Activated gamma-delta T cell treated with Interleukin-2 at 50 U/mL for 16 hours (primary cell): ENCODE measurements at places on chromosomes 7 and 10.

DNA sequence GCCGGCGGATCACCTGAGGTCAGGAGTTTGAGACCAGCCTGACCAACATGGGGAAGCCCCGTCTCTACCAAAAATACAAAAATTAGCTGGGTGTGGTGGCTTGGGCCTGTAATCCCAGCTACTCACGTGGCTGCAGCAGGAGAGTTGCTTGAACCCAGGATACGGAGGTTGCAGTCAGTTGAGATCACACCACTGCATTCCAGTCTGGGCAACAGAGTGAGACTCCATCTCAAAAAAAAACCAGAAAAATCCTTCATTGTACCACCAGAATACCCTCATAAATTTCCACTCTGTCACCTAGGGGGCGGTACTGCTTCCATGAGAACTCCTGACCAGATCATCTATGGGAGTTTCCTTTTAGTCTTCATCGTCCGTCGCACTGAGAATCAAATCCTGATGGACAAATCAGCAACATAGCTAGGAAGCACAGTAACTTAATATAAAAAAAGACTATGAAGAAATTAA, 225.8 kb upstream of the KLF14 start:
- no peak for DNase-seq

DNA sequence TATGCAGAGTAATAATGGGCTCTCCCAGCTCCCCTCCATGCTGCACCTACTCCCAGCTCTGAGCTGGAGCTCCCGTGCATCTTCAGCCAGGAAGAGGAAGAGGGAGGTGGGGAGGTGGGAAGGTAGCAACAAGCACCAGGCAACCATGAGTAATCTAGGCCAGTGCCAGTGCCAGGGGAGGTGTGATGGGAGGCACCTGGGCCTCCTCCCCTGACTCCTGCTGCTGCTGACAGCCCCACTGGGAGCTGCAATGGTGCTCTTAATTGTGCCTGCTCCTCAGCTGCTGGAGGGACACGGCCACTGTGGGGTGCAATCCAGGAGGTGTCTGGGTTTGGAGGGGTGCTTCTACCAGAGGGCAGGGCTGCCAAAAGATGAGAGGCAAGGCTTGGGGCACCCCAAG, 243.0 kb downstream of the PLXNA4 start:
- DNase-seq, result no peak

GRCh38 chr7:151298765-151299164, 42.8 kb upstream of the NUB1 start:
- DNase-seq, result no peak

DNA sequence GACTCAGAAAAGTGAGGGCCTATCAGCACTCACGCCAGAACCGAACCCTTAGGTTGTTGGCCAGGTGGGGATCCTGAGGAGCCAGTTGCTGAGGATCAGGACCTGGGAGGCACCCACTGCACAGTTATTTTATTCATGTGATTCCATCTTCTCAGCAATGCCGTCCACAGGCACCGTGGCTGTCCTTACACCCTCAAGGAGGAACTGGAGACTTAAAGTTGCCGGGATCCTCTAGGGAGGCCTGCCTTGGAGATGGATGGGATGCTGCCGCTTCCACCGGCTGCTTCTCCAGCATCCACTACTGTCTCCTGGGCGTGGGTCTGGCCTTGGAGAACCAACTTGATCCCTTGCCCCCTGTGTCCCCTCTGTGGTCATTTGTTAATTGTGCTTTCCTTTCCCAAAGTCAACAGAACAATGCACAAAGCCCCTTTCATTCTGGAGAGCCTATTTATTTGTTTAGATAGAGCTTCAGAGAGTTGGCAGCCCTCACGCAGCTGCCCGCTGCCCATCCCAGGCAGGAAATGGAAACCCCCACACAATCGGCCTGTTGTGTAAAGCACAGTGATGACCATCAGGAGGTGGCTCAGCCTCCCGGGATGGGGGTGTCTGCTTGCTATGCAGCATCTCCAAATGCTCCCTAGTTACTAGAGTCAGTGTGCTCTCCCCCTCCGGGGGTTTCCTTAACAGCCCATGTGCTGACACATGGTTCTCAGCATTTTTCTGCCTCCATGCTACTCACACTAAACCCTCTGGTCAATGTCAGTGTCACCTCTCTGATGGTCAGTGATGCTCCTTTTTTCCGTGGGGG, 52.9 kb upstream of the IGFBP3 start:
- no peak for DNase-seq

- no peak for DNase-seq
These were observed 24.0 kb upstream of the HABP2 start for GRCh38 chr10:113528876-113529275.

GRCh38 chr7:101818287-101819071, 1.1 kb downstream of the CUX1 start:
- DNase-seq, result no peak

DNA sequence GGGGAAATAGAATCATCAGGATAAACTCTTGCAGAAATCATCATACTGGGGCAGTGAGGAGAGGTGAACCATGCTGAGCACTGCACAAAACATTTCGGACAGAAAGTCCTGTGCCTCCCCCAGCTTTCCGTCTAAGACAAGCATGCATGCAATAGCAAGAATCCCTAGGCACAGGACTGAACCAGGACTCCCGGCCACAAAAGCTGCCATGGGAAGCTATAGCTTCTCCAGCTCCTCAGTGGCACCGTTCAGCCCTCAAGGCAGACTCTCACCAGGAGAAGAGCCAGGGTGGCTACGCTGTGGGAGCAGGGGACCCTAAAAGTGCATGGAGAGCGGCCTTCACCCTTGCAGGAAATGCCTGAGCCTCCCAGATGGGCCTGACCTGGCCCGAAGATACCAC, 70.8 kb downstream of the ASB13 start:
- DNase-seq, result no peak

DNA sequence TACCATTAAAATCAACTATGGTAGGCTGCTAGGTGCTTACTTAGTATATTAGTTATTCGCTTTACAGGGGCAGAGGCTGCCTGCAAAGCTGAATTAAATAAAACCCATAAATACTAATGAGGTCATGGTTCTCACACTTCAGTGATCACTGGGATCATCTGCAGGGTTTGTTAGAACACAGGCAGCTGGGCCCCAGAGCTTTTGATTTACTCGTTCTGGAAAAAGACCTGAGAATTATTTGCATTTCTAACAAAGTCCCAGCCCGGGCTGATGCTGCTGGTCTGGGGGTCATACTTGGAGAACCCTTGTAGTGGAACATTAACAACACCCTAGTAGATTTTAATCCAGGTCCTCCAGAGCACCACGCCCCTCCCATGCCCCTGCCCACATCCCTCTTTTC, 8.5 kb downstream of the UCN3 start:
- DNase-seq, result no peak

GRCh38 chr10:93921338-93921737, 27.6 kb downstream of the SLC35G1 start:
- DNase-seq, result peak; percentile 10

DNA sequence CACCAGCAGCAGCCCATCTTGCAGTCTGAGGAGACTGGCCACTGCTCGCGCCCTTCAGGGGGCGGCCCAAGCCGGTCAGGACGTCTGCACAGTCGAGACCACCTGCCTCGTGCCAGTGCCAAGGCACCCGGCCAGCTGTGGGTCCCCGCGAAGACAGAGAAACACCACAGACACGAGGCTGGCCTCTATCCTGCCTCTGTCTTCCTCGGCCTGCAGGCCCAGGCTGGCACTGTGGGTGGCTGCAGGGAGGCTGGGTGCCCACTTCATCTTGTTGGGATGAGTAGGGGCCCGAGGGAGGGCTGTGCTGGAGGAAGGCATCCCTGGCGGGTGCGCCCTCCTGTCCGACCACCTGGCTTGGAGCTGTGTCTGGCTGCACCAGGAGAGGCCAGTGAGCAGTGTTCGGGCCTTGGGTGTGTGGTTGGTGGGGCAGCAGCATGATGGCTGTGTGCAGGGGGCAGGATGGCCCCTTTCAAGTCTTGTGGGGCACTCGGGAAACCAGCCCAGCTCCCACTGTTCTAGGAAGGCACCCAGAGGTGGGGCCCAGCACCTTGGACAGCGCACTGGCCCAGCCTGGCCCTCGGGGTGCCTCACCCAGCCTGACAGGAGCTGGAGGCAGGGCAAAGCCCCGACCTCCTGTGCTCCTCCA, 7.3 kb downstream of the DPYSL4 start:
- DNase-seq, result no peak

GRCh38 chr10:70190581-70190980, 20.3 kb upstream of the SAR1A start:
- DNase-seq, result no peak

- no peak for DNase-seq
These were observed 26.6 kb downstream of the PLAU start for GRCh38 chr10:73937333-73938043.

GRCh38 chr10:77482072-77482471, 155.5 kb downstream of the KCNMA1 start:
- no peak for DNase-seq

DNA sequence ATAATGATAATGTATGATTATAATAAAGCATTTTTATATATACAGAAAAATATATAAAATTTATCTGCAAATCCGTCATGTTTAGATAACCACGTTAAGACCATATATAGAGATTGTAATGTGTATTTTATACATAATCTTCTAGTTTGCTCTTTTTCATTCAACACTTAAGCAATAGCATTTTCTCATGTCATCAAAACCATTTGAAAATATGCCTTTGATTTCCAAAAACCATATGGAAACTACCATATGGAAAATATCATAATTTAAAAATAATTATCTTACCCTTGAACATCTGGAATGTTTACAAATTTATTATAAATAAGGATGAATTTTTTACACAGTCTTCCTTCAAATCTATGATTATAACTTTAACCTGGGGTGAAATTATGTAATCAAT, 250.4 kb upstream of the NPSR1 start:
- DNase-seq, result no peak

GRCh38 chr10:114400091-114400490, 4.2 kb downstream of the AFAP1L2 start:
- DNase-seq, result no peak

DNA sequence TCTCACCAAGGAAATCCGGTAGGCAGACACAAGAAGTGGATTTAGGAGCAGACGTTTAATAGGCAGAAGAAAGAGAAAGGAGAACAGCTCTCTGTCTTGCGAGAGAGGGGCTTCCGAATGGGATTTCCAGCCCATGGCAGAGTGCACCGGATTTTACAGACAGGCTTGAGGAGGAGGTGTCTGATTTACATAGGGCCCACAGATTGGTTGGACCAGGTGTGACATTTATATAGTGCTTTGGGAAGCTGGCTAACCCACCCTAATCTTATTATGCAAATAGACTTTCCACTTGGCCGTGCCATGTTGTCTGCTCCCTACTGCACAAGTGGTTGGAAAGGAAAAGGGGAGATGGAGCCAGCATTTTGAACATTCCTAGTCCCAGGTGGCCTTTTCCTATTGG, 57.8 kb downstream of the ANKMY2 start:
- no peak for DNase-seq

GRCh38 chr10:68435803-68436202, 28.7 kb upstream of the RUFY2 start:
- DNase-seq, result no peak

GRCh38 chr7:30688718-30689221, 6.5 kb upstream of the CRHR2 start:
- no peak for DNase-seq

DNA sequence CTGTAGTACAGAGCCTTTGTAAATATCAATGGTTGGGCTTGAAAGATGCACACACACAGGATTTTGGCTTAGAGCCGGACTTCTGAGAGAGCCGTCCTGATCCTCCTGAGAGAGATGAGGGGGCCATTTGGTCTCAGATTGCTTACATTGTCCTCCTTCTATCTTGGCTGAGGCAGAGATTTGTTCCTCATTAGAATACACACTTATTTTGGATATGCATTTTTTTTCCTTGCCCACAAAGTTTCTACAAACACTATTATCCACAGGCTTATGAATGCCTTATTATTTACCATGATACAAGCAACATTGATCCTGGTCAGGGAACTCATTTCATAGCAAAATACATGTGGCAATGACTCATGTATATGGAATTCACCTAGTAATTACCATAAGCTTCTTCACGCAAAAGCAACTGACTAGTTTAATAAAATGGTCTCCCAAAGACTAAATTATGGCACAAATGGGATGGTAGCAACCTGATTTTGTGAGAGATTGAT, 175.3 kb downstream of the MDFIC start:
- DNase-seq, result no peak

GRCh38 chr7:8189625-8190024, 72.3 kb downstream of the ICA1 start:
- DNase-seq, result no peak

- DNase-seq, result no peak
These were observed 54.5 kb upstream of the CD36 start for GRCh38 chr7:80583901-80584300.

- no peak for DNase-seq
These were observed 86.7 kb downstream of the ARHGAP22 start for GRCh38 chr10:48517911-48518811.

DNA sequence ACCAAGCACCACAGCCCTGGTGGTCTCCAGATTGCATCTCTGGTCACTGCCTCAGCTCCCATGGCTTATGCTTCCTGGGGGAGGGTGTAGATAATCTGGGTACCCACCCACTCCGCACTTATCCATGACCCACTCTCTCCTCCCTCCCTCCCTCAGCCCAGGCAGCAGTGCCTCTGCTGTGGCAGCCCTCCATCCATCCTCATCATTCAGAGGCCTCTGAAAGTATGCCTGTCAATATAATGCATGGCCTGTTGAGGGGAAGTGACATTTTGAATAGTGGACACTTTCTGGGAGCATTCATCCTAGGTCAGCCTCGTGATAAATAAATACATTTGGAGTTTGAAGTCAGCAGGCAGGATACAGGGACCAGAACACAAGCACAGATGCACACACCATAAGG, 23.2 kb downstream of the ZNF503 start:
- DNase-seq, result no peak

- DNase-seq, result no peak
These were observed 4.4 kb downstream of the CD36 start for GRCh38 chr7:80642871-80643270.

DNA sequence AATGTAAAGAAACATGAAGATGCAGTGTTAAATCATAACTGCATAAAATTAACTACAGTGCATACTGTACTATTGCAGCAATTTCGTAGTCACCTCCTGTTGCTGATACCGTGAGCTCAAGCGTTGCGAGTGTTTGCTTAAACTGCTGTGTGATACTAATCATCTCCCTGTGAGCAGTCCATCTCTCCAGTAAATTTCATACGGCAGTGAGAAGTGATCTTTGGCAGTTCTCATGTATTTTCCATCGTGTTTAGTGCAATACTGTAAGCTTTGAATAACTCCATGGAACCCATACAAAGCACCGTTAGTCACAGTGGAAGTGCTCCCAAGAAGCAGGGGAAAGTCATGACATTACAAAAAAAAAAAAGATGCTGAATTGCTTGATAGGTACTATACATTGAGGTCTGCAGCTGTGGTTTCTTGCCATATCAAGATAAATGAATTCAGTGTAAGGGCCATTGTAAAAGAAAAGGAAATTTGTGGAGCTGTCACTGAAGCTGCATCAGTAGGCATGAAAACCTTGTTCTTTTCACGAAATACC, 360.4 kb downstream of the EXOC4 start:
- no peak for DNase-seq

DNA sequence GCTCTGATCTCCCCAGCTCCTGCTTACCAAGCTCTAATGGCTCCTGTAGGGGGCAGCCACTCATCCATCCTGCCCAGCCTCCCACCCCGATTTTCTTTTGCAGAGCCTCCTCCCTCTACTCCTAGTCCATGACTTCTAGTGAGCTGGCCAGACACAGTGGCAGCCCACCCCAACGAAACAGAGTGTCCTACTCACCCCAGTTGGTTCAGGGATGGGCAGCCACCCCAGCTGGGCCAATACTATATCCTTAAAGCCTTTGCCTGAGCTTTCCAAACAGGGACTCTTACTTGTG, 77.1 kb downstream of the GRID1 start:
- no peak for DNase-seq

- no peak for DNase-seq
These were observed 559 bp upstream of the STEAP2 start for GRCh38 chr7:90210981-90211380.
